ENCODE measurements at places on chromosomes 3 and 15.

DNA sequence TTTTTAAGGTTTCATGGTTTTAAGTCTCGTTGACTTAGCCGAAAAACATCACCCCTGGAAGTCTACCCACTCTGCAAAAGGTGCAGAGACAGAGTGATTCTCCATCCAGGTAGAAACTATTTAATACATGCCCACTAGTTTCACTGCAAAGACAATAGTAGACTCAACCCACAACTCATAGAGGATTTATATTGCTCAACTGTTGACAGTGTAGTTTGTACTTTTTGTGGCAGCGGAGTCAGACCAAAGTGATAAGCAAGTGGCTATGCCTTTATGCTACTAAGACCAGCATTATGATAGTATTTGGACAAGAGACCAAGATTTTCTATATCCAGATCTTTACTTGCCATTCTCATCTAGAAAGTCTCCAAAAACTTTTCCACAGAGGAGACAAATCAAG lies 98.8 kb upstream of the ZBTB20 start:
- DNase-seq, result no peak

- no peak for DNase-seq
Measured at GRCh38 chr15:63044645-63045464, 2.3 kb downstream of the TPM1 start.

- DNase-seq, result no peak
Measured at GRCh38 chr15:68794307-68794706, 26.4 kb downstream of the ANP32A start.

DNA sequence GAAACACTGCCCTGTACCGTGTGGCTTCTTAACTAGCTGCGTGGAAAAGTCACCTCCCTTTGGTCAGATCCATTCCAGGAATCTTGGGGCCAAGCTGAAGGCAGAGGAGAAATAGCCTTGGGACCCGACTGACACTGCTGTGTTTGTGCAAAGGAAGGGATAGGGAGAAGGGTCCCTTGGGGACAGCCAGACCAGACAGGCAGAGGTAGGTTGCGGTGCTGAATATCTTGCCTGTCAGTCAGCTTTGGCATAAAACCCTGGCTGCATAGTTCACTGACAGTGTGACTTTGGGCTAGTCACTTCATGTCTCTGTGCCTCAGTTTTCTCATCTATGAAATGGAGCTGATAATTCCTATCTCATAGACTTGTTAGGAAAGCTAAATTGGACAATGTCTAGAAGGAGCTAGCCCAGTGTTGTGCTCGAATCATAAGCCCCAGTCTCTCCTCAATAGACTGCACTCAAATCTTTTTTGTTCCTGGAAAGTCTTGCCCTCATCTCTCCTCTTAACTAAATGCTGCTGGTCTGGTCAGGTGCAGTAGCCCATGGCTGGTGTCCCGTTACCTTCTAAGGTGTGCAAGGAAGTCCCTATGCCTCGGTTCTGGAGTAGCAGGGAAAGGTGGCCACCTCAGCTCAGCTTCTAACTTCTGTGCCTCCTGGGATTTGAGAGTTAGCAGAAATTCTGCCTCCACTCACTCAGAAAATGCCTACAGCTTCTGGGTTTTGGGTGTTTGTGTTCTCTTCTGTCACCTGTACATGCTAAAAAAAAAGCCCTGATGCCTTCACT lies 25.8 kb downstream of the FGD5 start:
- DNase-seq, result no peak

- DNase-seq, result no peak
Measured at GRCh38 chr15:32774022-32774421, 56.2 kb downstream of the GREM1 start.

- no peak for DNase-seq
Measured at GRCh38 chr15:62047282-62047827, 12.9 kb downstream of the VPS13C start.

DNA sequence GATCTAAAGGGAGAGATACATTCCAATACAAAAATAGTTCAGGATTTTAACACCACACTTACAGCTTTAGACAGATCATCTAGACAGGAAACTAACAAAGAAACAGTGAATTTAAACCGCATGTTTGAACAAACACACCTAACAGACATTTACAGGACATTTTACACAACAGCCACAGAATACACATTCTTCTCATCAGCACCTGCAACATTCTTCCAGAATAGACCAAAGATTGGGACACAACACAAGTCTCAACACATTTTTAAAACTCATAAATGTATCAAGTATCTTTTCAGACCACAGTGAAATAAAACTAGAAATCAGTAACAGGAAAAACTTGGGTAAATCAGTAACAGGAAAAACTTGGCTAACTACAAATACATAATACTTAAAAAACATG lies 256.3 kb downstream of the MCTP2 start:
- DNase-seq, result no peak
